SW 1271 (cell line): ENCODE measurements at places on chromosomes 12 and 14.

- DNase-seq = no peak
These were observed 24.0 kb downstream of the ARG2 start for GRCh38 chr14:67643713-67644112.

GRCh38 chr14:30005114-30005808 is 77.6 kb upstream of the PRKD1 start:
- DNase-seq = no peak

DNA sequence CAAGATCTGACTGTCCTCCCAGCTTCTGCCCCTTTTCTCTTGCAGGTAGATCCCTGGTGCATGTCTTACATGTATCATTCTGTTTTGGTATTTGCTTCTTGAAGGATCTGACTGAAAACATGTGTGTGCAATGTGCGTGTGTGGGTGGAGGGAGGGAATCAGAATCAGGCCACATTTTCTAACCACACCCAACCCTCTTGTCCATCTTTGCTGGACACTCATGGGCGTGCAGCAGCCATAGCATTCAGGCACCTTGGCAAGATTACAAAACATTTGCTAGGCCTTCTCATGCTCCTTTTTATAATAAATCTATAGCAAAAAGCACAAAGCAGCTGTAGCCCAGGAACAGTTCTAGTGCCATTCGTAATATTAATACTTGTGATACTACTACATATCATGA is 233.6 kb upstream of the E2F7 start:
- no peak for DNase-seq

- DNase-seq = no peak
These were observed 872 bp downstream of the VSX2 start for GRCh38 chr14:74239848-74240793.

GRCh38 chr12:101637936-101638335 is 43.2 kb downstream of the MYBPC1 start:
- no peak for DNase-seq

GRCh38 chr12:76871742-76872141 is 7.1 kb downstream of the CSRP2 start:
- no peak for DNase-seq

DNA sequence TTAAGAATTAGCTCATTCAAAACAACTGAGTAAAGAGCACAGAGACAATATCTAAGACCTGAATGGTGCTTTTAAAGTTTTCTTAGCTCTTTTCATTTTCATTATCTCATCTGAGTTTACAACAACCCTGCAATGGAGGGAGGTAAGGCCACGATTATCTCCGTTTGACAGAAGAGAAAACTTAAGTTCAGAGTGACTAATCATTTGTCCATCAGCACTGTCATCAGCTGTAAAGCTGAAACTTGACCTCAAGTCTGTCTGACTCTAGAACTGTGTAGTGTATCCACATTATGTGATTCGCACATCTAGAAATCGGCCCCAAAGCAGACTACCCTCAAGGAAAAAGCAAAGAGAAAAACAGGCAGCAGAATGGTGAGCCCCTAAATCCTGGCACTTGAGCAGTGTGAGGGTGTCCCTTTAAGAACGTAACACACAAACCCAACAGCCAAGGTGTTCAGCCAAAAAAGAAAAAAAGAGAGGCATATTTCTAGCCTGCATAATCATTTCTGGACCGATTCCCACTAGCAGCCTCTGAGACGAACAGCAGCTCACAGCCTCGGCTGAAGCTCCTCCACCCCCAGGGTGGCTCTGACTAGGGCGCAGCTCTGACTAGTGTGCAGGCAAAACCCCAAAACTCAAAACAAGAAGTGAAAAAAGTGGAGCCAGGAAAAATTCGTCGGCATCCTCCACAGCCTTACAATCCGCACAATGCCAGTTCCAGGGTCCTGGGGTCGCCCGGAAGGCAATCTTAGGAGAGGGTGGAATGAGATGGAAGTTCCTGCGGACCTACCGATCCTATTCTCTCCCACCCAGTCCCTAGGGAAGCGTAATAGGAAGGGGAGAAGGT is 1.6 kb downstream of the STXBP6 start:
- no peak for DNase-seq

GRCh38 chr12:13817131-13817530 is 164.3 kb downstream of the GRIN2B start:
- no peak for DNase-seq

DNA sequence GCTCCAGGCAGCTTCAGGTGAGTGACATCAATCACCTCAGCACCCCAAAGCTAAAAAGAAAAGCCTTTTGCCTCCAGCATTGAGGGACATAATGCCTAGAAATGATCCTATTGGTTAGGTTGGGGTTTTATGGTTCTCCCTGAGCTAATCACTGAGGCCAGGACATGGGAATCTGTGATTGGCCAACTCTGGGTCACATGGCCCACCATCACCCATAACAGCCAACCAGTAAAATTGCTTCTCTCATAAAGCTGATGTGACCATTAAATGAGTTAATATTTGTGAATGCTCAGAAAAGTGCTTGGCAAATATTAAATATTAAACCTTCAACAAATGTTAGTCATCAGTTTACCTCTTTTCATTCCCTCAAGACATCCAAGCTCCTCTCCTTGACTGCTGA is 60.2 kb downstream of the TBX3 start:
- no peak for DNase-seq
